PC-3 (cell line): ENCODE measurements at places on chromosomes 7 and 10. TPM values are rescaled to one million over a fixed set of nuclear protein-coding genes. Genes with fewer than 3 reads are reported as not detected.

IFIT3 gene
- total RNA-seq: 5.0 and 7.1 TPM in 2 replicates

ANKRD1 gene
- 2.8 and 3.5 TPM in 2 replicates for total RNA-seq

FKBP9 gene
- total RNA-seq: 62.3 and 63.4 TPM in 2 replicates

ACHE gene
- 0.40 and 1.3 TPM in 2 replicates for total RNA-seq

C10orf62 gene
- total RNA-seq: not detected in 2 replicates

ERV3-1 gene
- total RNA-seq: 4.7 and 8.6 TPM in 2 replicates

KCND2 gene
- 0.17 and 0.33 TPM in 2 replicates for total RNA-seq

DNA sequence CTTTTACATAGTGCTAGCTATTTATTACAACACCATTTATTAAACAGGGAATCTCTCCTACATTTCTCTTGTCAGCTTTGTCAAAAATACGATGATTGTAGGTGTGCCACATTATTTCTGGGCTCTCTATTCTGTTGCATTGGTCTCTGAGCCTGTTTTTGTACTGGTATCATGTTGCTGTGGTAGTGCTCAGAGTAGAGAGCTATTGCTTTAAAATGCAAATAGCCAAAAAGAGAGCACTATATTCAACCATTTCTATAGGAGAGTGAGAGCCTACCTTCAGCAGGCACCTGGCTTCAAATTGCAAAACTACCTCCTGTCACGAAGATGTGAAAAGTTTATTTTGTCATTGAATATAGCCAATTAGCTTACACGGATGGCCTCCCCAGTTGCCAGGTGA lies 8.1 kb downstream of the ZNF92 start:
- no peak for DNase-seq
- H3K4me1 ChIP-seq: no peaks in the 10 kb centered on the region
- H3K27me3 ChIP-seq: no peaks in the 10 kb centered on the region
- H3K27ac ChIP-seq: no peak overlapping the region
- peaks cover 10% of the 10 kb centered on the region for H3K36me3 ChIP-seq

DNA sequence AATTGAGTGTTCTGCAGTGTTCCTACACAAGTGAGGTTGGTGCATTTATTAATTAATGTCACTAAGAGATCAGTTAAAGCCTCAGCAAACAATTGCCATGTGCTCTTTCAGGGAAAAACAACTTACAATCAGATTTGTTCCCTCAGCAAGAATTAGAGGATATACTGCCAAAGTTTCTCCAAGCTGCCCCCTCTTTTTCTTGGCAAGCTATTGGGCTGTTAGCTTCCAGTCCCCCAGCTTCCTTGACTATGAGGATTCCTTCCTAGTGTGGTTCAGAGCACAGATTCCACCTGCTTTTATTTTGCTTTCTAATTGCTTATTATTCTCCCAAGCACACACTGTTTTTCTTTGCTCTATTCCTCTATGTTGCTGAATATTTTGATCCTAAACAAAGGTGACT lies 112.7 kb downstream of the RBM20 start:
- H3K36me3 ChIP-seq: no peaks in the 10 kb centered on the region
- no peaks in the 10 kb centered on the region for H3K27me3 ChIP-seq
- H3K4me1 ChIP-seq: peaks cover 18% of the 10 kb centered on the region

DNA sequence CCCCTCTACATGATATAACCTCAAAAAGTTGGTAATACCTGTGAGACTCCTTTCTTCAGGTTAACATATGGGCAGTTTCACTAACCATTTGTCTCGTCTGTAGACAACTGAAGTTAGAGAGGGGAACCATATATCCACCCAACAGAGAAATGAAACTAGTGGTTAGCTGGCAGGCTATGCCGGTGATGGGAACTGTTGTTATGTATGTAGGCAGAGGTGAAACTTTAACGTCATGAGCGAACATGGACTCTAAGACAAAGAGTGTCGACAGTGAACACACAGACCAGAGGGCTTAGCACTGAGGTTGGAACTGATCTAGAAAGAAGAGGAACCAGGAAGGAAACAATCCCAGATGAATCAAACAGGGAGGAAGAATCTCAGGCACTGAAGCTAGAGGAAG lies 112.4 kb downstream of the ELMO1 start:
- DNase-seq: no peak
- H3K27me3 ChIP-seq: no peaks in the 10 kb centered on the region
- H3K4me1 ChIP-seq: no peaks in the 10 kb centered on the region

- no peak for DNase-seq
- H3K4me1 ChIP-seq: peaks cover 7% of the 10 kb centered on the region; the same call in 1 of the 2 replicates
- H3K27ac ChIP-seq: no peak overlapping the region
- no peak overlapping the region for H3K4me3 ChIP-seq
These were observed 16.1 kb downstream of the CCSER2 start for GRCh38 chr10:84344526-84344925.

- DNase-seq: no peak
- H3K4me1 ChIP-seq: no peaks in the 10 kb centered on the region
- no peaks in the 10 kb centered on the region for H3K27me3 ChIP-seq
- H3K27ac ChIP-seq: no peak overlapping the region
- no peak overlapping the region for H3K4me3 ChIP-seq
These were observed 10.6 kb upstream of the GIMAP4 start for GRCh38 chr7:150556521-150557138.

DNA sequence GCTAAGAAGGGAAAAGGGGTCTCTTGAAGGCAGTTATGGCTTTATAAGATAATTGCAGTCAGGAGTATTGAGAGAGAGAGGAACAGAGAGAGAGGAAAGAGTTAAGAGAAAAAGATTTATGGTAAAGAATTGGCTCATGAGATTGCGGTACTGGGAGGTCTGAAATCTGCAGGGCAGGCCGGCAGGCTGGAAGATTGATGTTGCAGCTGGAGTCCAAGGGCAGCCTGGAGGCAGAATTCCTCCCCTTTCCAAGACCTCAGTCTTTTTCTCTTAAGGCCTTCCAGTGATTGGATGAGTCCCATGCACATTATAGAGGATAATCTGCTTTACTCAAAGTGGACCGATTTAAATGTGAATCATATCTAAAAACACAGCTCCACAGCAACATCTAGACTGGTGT lies 68.4 kb downstream of the HACD1 start:
- no peaks in the 10 kb centered on the region for H3K4me1 ChIP-seq
- no peak for DNase-seq
- H3K4me3 ChIP-seq: no peak overlapping the region
- no peak overlapping the region for H3K27ac ChIP-seq
- no peaks in the 10 kb centered on the region for H3K36me3 ChIP-seq

- H3K4me3 ChIP-seq: no peak overlapping the region
- H3K36me3 ChIP-seq: no peaks in the 10 kb centered on the region
- no peak overlapping the region for H3K27ac ChIP-seq
- H3K27me3 ChIP-seq: no peaks in the 10 kb centered on the region
- no peaks in the 10 kb centered on the region for H3K4me1 ChIP-seq
These were observed 102.4 kb upstream of the LRGUK start for GRCh38 chr7:134024739-134025138.

DNA sequence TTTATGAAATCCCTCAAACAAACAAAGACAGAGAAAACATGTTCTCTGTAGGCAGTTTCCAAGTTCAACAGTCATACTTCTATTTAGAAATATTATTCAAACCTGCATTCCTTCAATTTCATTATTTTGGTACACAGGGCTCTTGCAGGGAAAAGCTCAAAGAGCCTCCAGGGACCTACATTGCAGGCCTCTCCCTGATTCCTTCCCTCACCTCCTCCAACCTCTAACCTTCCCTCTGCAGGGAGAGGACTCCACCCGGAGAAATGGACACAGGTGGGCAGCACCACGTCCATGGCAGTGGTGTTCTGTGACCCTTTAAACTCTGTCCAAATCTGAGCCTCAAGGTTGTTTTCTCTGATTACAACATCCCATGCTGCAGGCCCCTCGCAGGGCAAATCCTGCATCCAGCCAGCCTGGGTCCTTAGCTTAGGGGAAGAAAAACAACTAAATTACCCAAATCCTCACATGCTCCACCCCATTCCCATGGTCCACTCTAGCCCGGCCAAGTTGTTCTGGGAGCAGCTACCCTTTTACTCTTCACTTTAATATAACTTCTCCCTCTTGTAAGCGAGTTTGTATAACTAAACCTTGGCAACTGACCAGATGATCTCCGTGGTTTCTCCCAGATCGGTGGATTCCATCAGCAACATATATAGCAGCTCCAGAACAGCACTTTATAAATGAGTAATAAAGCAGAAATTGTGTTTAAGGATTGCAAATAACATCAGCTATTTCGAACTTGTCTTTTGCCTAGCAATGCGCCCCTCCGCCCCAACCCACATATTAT lies 129.8 kb downstream of the CUBN start:
- no peaks in the 10 kb centered on the region for H3K27me3 ChIP-seq
- no peaks in the 10 kb centered on the region for H3K36me3 ChIP-seq
- peaks cover 19% of the 10 kb centered on the region for H3K4me1 ChIP-seq
- DNase-seq: no peak
- H3K4me3 ChIP-seq: no peak overlapping the region

GRCh38 chr10:28585076-28585475 lies 52.2 kb downstream of the WAC start:
- H3K27ac ChIP-seq: no peak overlapping the region
- H3K27me3 ChIP-seq: no peaks in the 10 kb centered on the region
- H3K36me3 ChIP-seq: peaks cover 37% of the 10 kb centered on the region
- no peaks in the 10 kb centered on the region for H3K4me1 ChIP-seq
- DNase-seq: no peak

- H3K27me3 ChIP-seq: no peaks in the 10 kb centered on the region
- peaks cover 32% of the 10 kb centered on the region for H3K36me3 ChIP-seq
- no peak for DNase-seq
- no peaks in the 10 kb centered on the region for H3K4me1 ChIP-seq
- H3K27ac ChIP-seq: no peak overlapping the region
- no peak overlapping the region for H3K4me3 ChIP-seq
These were observed 27.7 kb upstream of the PRKAR1B start for GRCh38 chr7:754531-755412.

DNA sequence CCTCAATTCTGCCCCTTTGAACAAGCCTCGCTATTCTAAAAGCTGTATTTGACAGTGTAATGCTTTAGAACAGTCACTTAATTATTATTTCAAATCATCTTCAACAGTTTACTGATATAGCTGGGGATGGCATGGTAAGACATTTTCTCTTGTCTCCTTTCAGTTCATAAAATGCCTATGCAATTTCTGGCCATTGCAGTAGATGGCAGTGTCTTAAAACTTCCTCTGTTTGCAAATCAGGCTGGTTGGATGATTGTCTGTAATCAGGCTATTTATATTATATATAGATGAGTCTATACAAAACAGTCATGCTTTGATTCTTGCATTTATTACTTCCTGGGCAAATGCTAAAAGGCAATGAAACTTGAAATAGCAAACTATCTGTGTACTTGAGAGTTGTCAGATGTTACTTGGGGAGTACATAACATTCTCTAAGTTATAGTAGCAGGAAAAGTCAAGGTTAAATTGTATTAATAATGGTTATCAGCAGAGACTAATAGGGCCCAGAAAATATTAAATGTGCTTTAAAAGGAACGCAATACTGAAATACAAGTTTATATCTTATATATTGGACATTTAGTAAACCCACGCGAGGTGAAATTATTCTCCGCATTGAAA lies 55.5 kb upstream of the LHFPL3 start:
- H3K27ac ChIP-seq: no peak overlapping the region
- no peaks in the 10 kb centered on the region for H3K4me1 ChIP-seq
- H3K27me3 ChIP-seq: no peaks in the 10 kb centered on the region; the same call in 1 of the 2 replicates
- peak; percentile 56 for DNase-seq
- no peak overlapping the region for H3K4me3 ChIP-seq

DNA sequence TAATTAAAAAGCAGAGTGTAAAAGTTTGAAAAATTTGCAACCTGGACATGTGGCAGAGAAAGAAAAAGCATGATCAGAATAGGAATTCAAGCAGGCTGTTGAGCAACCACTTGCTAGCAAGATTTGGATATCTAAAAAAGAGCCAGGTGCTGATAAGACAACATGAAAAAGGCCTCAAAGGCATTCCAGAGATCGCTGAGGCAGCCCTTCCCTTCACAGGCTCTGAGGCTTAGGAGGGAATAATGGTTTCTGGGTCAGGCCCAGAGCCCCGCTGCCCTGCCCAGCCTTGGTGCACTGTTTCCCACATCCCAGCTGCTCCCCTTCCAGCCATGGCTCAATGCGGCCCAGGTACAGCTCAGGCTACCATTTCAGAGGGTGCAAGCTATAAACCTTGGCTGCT lies 64.1 kb upstream of the EEPD1 start:
- no peak overlapping the region for H3K4me3 ChIP-seq
- H3K27ac ChIP-seq: no peak overlapping the region
- no peaks in the 10 kb centered on the region for H3K4me1 ChIP-seq
- H3K27me3 ChIP-seq: no peaks in the 10 kb centered on the region
- no peaks in the 10 kb centered on the region for H3K36me3 ChIP-seq
- DNase-seq: no peak

DNA sequence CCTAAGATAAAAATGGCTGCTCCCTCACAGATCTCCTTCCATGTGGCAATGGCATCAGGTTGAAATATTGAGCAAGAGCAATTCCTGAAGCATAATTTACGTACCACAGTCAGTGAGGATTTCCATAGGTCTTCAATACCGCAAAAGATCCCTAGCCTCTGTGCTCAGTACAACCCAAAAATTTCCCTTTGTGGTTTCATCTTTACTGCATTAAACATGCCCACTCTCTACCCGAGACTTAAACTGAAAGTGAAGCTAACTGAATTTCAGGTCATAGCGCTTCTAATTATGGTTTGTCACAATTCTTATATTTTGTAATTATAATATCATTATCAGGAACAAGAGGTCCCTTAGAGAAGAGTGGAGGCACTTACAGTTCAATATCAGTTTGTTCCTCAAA lies 1071.1 kb downstream of the XPNPEP1 start:
- H3K27me3 ChIP-seq: no peaks in the 10 kb centered on the region
- H3K4me1 ChIP-seq: no peaks in the 10 kb centered on the region
- no peak overlapping the region for H3K27ac ChIP-seq

DNA sequence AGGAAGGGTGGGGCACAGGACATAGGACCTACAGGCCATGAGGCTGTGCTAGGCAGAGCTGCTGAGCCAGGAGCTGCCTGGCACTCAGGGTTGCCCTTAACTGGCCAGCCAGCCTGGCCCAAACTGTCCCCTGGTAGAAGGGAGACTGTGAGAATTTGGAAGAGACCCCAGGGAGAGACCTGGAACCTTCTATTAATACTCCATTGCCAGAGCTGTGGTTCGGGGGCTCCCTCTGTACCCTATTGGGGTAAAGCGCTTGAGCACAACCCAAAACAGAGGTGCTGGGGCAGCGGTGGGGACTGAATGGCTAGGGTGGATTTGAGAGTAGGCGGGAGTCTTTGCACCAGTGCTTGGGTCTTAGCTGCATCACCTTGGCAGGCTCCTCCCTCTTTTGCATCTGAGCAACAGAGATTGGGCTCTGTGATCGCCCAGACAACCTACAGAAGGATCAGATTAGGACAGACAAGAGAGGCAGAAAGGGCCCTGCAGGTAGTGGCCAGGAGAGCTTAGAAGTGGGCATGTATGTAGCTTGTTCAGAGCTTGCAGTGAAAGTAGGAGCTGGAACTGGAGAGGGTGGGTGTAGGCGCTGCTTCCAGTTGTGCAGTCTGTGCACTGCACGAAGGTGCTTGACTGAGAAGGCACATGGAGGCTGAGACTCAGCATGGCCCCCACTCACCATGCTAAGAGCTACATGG lies 53.3 kb downstream of the ADCYAP1R1 start:
- H3K27me3 ChIP-seq: peaks cover 19% of the 10 kb centered on the region
- H3K4me1 ChIP-seq: peaks cover 4% of the 10 kb centered on the region; the same call in 1 of the 2 replicates
- H3K27ac ChIP-seq: no peak overlapping the region
- no peaks in the 10 kb centered on the region for H3K36me3 ChIP-seq
- no peak overlapping the region for H3K4me3 ChIP-seq
